ENCODE measurements at places on chromosomes 5 and 9.

DNA sequence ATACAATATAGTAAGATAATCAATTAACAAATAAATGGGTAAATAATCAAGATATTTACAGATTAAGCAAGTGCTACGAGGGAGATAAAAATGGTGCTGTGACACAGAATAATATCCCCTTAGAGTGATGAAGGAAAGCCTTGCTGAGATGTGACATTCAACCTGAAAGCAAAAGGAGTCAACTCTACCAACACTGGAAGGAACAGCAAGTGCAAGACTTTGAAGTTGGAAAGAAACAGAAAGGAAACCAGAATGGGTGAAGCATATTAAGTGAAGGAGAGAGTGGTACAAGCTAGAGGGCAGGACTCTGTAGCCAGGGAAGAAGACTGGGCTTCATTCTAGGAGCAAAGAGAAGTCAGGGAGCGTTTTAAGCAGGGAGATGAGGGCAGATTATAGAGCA, 12.2 kb upstream of the MEGF9 start:
- no peak for DNase-seq

- no peak for DNase-seq
Measured at GRCh38 chr5:74502479-74502950, 138.0 kb downstream of the ENC1 start.

GRCh38 chr9:9820436-9820835, 792.4 kb downstream of the PTPRD start:
- DNase-seq, result no peak

- no peak for DNase-seq
Measured at GRCh38 chr9:90523958-90524357, 118.7 kb downstream of the DIRAS2 start.

GRCh38 chr9:24652181-24652580, 106.5 kb upstream of the IZUMO3 start:
- no peak for DNase-seq

GRCh38 chr5:53575101-53575500, 14.7 kb downstream of the NDUFS4 start:
- no peak for DNase-seq

DNA sequence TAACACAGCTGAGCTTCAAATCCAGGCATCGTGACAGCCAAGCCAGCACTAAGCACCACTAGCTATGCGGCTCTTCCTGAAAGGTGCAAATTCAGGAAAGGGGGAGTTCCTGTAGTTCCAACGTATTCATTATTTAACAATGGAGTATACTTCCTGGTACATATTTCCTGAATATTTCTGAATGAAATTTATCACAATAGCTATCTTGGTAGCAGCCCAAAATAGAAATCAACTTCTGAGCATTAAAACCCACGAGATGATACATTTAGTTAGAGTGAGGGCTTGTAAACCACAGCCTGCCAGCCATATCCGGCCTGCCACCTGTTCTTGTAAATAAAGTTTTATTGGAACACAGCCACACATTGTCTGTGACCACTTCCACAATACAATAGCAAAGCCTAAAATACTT, 109.7 kb upstream of the RETREG1 start:
- no peak for DNase-seq

GRCh38 chr5:33997331-33997983, 10.4 kb downstream of the AMACR start:
- peak; percentile 89 for DNase-seq

DNA sequence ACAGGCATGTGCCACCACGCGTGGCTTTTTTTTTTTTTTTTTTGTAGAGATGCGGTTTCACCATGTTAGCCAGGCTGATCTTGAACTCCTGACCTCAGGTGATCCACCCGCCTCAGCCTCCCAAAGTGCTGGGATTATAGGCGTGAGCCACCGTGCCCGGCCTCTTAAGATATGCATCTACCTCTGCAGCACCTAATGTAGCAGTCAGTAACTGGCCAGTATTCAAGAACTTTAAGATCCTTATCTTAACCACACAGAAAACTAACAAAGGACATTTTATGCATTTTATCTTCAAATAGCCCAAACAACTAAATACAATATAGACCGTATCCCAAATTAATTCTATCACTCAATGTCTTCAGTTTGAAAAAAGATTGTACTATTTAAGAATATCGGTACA, 618.7 kb downstream of the TLE1 start:
- no peak for DNase-seq

DNA sequence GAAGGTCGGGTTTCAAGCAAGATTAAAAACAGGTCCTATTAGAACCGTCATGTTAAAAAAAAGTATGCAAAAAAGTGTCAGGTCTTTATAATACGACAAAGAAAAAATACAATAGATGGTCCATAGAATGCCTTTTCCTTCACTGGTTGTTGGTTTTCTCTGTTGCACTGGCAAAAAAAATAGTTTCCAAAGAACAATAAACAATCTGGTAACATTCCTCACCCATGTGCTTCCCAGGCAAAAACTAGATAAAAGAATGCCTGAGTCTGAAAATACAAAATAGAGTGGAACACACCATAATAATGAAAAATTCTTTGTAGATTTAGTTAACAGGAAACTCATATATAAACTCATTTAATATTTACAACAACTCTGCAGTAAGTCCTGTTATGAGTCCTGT, 590.0 kb upstream of the DMAC1 start:
- DNase-seq, result no peak

DNA sequence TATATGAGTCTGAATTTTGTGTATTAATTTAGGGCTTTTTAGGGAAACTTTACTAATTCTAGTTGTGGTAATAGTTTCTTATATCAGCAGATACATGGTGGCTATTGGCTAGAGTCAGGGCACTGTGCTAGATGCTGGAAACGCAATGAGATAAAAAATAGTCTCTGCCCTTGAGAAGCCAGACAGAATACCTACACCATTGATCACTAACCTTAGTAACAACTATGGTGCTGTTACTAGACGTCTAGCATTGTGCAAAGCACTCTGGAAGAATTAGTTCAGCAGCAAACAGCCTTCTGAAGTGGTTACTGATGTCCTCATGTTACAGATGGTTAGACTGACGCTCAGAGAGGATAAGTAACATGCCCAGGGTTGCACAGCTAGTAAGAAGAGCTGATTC, 61.8 kb downstream of the GDA start:
- no peak for DNase-seq

GRCh38 chr5:6831678-6832671, 118.7 kb downstream of the TENT4A start:
- DNase-seq, result no peak

DNA sequence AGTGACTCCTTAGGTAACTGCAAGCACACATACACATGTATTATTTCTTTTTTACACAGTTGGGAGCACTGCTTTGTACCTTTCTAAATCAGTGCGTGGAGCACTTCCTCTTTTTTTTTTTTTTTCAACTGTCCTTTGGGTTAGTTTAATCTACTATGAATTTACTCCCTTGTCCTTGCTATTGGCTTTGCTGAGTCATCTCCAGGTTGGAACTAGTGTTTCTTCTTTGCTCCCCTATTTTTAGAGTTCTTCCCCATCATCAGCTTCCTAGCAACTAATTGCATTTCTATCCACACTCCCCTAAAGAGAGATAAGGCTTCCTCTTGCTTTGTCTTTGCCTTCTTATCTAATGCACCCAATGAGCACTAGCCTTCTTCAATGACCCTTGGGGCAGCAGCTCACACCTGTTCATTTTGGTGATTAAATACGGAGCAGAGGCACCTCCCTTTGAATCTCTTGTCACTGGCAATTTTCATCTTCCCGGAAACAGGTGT, 24.3 kb downstream of the S100Z start:
- no peak for DNase-seq

DNA sequence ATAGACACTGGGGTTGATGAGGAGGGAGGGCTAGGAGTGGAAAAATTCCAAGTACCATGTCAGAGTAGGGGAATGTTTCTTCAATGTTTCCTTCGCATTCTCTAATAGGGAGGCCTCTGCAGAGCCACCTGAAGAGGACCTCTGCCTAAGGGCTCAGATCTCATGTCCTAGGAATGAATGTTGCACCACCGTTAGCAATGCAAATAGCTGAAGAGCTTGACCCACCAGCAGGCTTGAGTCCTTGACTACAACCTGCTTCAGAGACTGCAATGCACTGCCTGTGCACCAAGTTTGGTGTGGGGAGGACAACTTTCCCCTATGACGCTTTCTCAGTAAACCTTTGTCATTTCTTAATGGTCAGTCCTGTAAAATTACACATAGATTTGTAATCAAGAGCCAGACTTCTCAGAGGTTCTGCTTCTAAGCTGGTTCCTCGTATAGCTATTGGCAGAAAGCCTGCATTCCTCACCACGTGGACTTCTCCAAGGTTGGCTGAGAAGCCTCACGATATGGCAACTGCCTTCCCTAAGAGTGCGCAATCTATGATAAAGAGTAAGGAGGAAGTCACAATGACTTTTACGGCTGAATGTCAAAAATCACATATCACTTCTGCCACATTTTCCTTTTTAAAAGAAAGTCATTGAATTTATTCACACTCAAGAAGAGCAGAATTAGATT, 600.7 kb upstream of the PTGER4 start:
- DNase-seq, result no peak

DNA sequence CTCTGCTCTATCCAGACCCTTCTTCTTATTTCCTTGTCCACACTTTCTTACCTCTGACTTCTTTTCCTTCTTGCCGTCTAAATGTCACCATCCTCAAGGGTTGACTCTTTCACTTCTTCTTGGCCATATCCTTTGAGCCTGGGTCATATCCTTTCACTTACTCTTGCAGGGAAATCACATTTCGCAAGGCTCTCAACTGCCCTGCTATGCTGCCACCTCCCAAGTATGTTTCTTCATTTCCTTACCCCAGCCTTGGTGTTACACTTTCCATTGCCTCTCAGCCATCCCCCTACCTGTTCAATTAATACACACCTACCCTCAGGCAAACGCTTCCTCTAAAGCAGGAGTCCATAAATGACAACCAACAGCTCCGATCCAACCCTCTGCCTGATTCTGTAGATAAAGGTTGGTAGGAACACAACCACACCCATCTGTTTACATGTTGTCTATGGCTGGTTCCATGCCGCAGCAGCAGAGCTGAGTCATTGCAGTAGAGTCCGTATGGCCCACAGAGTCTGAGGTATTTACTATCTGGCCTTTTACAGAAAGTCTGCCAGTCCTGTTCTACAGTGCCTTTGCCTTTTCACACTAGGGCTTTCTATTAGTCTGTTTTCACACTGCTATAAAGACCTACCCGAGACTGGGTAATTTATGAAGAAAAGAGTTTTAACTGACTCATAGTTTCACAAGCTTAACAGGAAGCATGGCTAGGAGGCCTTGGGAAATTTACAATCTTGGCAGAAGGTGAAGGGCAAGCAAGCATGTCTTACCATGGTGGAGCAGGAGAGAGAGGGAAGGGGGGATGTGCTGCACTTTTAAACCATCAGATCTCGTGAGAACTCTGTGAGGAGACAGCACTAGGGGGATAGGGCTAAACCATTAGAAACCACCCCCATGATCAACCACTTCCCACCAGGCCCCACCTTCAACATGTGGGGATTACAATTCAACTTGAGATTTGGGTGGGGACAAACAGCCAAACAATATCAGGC, 97.9 kb downstream of the SV2C start:
- no peak for DNase-seq
